ENCODE measurements at places on chromosomes 4 and X.

DNA sequence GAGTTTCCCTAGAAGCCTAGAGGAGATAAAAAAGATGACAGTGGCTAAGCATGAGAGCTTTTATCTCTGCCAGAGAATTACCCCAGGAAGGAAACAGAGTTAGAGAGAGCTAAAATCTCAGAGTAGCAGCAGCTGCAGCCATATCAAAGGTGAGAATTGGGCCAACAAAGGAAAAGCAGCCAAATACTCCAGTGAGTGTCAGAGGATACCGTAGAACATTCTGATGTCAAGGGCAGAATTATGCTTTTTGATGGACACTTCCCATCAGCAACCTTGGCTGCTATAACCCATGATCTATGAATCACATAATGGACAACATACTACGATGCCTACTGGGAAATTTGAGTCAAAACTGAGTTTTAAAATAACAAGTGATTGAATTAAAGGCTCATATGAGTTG, 405.8 kb upstream of the CPEB2 start:
- no peak for DNase-seq

- no peak for DNase-seq
Observed at GRCh38 chr4:42133006-42133405, 19.4 kb downstream of the BEND4 start.

DNA sequence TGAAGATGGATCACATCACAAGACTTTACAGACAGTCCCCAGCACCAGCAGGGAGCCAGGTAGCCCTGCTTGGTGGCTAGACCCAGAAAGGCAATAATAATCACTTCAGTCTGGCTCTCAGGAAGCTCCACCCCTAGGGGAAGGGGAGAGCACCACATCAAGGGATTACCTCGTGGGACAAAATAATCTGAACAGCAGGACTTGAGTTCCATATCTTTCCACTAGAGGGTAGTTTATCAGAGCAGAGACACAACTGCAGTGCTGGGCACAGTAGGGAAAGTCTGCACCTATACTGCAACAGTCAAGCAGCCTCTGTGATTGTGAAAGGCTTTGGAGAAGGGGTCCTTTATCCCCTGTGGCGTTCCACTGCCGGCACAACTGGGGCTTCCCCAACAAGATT, 547.0 kb upstream of the POU3F4 start:
- DNase-seq = no peak

GRCh38 chr4:55345054-55345453, 988 bp upstream of the SRD5A3 start:
- no peak for DNase-seq

GRCh38 chr4:8748236-8748575, 123.4 kb downstream of the HMX1 start:
- DNase-seq = no peak

- no peak for DNase-seq
Observed at GRCh38 chrX:132956421-132957210, 1.8 kb downstream of the HS6ST2 start.

DNA sequence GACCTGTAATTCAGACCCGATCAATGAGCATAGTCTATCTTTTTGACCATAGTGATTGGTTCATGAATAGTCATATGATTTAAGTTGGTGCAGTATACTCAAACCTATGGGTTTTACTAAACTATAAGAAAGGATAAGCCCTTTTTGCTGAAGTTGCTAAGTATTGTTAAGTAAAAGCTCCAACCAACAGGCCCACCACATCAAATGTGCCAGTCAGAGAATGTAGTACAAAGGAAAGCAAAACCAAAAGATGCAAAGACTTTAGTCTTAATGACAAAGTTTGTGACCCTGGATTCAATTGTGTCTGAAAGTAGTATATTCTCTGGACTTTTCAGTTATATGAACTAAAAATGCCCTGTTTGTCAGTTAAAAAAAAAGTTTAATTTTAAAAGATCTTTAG, 208.1 kb upstream of the TET2 start:
- DNase-seq = no peak

DNA sequence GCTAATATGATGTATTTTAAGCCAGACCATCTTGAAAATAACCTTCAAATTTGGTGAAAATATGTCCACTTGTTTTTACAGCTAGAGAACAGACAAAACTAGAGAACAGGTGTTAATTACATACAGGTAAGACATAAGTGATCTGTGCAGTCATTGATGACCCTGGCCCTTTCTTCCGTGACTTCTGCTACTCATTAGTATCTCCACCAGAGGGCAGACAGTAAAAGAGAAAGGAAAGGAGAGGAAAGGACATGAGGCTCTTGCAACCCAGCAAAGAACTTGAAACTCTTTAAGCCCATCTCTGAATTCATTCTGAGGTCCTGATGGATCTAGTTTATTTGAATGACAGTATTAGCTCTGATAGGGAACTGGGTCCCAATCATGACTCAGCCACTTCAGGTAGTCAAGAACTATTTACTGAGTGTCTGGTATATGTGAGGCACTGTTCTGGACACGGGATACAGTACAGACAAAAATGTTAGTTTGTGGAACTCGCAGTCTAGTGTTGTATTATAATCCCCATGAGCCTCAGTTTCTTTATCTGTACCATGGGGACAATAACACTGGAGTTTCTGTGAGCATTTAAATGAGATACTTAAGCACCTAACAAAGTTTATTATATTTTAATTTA, 121.0 kb upstream of the TEX13D start:
- DNase-seq = no peak

GRCh38 chrX:18929775-18930174, 54.1 kb downstream of the PHKA2 start:
- DNase-seq = no peak

DNA sequence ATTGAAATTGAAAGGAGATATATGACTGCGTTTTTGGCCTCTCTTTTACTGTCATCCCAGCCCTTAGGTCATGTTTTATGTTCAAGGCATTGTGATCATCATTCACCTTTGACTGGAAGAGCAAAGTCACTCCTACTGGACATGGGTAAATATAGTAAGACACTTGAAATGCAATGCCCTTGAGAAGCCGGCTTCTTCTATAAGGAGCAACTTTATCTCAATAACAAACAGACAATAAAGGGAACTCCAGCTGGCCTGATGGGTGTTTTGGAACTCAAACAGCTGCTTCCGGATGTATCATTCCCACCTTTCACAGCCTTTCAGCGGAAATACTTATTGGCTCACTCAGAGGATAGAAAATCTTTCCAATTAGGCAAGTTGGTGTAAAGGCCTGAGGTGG, 65.1 kb upstream of the C4orf54 start:
- no peak for DNase-seq

- no peak for DNase-seq
Observed at GRCh38 chrX:109874548-109874947, 128.4 kb upstream of the TMEM164 start.

GRCh38 chrX:129494887-129495286, 28.4 kb downstream of the SMARCA1 start:
- no peak for DNase-seq

DNA sequence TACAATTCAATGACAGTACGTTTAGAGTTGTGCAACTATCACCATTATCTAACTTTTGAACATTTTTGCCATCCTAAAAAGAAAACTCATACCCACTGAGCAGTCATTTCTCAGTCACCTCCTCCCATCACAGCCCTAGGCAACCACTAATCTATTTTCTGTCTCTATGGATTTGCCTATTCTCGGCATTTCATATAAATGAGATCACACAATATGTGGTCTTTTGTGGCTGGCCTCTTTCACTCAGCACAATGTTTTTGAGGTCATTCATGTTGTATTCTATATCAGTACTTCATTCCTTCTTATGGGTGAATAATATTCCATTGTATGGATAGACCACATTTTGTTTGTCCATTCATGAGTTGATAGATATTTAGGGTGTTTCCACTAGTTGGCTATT, 103.0 kb downstream of the PPEF1 start:
- DNase-seq = no peak

- DNase-seq = no peak
Observed at GRCh38 chr4:73317092-73317491, 58.5 kb upstream of the ANKRD17 start.

DNA sequence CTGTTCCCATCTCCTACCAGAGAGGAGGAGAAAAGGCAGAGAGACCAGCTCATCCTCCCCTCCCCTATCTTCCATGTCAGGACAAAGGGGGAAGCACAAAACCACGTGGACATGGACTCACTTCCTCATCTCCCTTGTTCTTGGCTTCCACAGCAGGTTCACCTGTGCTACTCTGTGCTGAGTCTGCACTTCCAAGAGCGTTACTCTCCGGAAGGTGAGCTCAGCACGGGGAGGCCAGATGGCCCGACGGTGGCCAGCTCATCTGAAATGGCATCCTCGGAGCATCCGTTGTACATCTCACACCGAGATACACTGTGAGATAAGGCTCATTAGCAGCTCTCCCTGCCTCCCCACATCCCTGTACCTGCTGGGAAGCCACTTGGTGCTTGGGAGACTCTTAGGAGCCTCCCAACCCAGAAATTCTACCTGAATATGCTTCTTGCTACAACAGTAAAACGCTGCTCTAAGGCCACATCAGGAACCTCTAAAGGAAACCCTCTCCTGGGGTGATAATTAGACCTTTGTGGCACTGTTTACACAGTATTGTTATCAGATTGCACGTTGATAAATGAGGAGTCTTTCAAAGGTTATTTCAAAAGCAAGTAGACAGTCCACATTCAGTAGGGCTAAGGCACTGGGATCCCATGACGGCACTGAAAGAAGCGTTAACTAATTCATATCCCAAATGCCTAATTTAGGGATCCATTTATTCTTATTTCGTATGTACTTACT, 19.4 kb downstream of the LGI2 start:
- no peak for DNase-seq

DNA sequence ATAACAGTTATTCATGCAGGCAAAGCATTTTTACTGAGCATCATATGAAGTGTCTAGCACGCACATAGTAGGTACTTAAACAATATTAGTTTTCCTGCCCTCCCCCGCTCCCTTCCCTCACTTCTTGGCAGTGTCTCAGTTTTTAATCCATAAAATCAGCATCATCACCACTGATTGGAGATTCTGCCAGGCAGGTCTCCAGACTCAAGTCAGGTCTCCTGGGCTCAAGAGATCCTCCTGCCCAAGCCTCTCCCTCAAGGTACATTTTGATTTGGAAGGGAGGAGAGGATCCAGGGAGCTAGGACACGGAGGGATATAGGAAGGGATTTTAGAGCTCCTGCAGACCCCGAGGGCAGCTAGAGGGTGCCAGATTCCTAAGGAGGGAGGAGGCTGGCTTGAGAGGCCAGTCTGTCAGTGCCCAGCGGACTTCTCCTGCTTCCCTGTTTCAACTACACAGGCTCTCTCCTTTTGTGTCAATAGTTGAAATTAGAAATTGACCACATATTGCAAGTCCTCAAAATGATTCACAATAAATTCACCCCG, 4.4 kb upstream of the FAT1 start:
- DNase-seq = no peak

DNA sequence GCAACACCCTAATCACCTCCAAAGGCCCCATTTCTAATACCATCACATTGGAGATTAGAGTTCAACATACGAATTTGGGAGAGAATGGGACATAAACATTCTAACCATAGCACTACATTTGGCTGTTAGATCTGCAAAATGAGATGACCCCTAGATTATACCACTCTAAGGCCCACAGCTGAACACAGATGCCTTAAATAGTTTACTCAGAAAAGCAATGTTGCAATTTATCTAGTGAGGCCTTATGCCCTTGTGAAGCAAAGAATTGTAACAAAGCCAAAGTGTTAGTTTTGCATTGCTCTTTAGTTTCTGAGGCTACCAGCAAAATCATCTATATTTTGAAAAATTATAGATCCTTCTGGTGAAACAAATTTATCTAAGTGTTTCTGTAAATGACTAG, 31.6 kb upstream of the ARHGEF6 start:
- no peak for DNase-seq

GRCh38 chr4:44558031-44558605, 93.3 kb downstream of the YIPF7 start:
- DNase-seq = no peak

GRCh38 chr4:131470360-131470759, 1678.7 kb upstream of the PCDH10 start:
- DNase-seq = no peak

- DNase-seq = no peak
Observed at GRCh38 chrX:68432648-68433047, 647 bp downstream of the OPHN1 start.

GRCh38 chr4:94649381-94650133, 108.2 kb upstream of the BMPR1B start:
- peak; percentile 69 for DNase-seq

GRCh38 chr4:55380576-55380975, 15.2 kb upstream of the TMEM165 start:
- DNase-seq = no peak

DNA sequence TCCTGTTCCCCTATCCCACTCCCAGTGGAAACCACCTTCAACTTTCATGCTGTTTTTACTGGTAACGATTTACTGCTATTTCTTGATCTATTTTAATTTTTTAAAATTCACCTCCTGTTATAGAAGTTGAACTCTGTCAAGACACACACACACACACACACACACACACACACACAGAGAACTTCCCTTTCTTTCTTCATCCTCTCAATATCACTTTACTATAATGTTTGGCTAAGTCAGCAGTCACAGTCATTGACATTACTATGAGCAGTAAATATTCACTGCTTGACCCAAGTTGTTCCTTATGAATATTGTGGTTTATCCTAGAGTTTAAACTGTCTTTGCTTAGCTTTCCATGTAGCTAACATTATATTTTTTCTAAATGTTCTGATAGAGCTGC, 24.0 kb upstream of the SGMS2 start:
- no peak for DNase-seq

GRCh38 chr4:121199742-121200561, 35.8 kb upstream of the TNIP3 start:
- no peak for DNase-seq

DNA sequence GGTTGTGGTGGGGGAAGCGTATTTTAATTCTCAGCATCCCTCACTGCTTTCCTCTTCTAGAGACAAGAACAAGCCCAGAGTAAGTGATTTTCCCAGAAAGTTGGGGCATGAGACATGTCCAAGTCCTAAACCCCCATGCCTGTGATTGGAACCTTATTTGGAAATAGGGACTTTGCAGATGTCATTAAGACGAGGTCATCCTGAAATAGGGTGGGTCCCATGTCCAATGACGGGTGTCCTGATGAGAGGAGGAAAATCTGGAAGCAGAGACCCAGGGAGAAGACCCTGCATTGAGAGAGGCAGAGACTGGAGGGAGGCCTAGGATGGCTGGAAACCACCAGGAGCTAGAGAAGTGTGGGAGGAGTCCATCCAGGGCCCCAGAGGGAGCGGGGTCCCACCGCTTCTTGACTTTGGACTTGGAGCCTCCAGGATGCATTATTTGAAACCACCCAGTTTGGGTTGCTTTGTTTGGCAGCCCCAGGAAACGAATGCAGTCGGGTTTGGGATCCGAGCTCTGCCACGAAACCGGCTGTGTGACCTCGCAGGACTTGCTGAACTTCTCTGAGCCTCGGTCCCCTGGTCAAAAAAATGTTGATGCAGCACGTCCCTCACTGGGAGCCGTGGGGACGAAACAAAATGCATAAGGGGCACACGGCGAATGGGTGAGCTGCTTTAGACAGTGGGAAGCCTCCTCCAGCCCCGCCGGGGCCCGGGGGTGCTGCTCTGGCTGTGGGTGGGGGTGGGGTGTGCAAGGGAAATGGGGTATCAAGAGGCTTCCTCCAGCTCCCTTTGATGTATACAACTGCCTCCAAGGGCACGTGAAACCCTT, 113.9 kb downstream of the CPZ start:
- DNase-seq = no peak
